RPMI8226 (cell line): ENCODE measurements at places on chromosomes 12 and 14.
A peak's percentile ranks its signal among the peaks of the same experiment; 100 is the strongest.

DNA sequence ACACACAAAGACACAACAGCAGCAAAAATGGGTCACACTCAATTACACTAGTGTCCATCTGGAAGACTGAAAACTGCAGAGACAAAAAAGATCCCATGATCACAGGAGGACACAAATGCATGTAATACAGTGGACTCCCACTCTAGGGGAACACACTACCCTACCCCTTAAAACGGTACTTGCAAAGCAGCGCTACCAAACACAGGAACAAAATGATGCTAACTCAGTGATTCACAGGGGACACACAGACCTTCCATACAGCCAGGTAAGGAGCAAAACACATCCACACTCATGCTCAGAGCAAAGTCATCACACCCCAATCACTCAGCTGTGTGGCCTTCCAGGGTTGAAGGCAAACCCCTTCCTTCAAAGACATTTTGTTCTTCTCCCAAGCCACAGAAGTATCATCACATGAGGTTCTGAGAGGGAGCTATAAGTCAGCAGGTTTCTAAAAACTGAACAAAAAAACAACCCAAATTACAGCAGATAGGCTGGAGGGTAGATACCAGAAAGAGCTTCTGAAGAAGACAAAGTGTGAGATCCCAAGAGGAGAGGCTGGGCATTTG lies 14.8 kb downstream of the SMUG1 start:
- DNase-seq: no peak

- DNase-seq: no peak
These were observed 100.4 kb upstream of the FGD4 start for GRCh38 chr12:32298917-32299316.

DNA sequence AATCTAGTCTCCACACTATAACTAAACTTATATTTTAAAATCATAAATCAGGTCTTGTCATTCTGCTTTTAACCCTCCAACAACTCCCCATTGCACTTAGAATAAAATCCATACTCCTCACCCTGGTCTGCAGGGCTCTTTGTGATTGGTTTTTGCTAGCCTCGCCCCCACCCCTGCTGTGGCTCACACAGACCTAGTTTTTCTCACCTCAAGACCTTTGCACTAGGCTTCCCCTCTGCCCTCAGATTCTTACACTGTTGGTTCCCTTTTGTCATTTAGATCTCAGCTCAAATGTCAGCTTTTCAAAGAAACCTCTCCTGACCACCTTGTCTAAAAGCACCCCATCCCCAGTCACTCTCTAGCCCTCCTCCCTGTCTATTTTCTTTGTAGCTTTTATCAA lies 10.7 kb upstream of the LHX5 start:
- DNase-seq: no peak

- DNase-seq: peak; percentile 6
These were observed 109.0 kb upstream of the AMIGO2 start for GRCh38 chr12:47188576-47189441.

DNA sequence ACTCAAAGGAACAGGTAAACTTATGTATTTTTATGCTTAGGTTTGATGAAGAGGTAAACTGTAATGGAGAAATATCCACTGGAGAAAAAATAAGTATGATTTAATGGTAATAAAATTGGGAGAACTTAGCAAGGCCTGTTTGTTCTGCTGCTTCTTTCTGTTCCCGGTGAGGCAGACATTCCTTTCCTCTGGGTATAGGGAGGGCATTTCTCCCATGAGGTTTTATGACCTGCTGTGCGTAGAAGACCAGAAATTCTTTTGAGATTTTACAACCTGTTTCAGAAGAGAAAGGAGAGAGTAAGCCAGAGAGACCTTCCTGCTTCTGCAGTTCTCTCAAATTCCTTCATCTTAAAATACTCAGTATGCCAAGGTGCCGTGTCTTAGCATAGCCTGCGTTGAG lies 139.4 kb upstream of the RMST start:
- no peak for DNase-seq

- no peak for DNase-seq
These were observed 363.6 kb downstream of the AEBP2 start for GRCh38 chr12:19802915-19803314.

DNA sequence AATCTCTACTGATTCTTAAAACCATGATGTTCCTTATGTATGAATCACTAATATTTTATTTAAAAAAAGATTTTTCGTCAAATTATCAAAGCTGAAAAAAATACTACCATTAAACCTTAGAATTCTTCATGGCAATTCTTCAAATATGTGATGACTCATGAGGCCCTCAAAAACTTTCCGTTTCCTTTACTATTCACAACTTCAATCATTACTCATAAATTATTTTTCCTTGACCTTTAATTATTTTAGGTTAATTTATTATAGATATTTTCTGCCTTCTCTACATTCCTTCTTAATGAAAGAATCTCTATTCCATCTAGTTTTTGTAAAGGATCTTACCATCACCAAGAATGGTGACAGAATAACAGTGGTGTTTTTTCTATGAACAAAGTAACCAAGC lies 162.1 kb upstream of the SOX5 start:
- DNase-seq: no peak

- no peak for DNase-seq
These were observed 56.7 kb downstream of the NTF3 start for GRCh38 chr12:5488626-5488955.

DNA sequence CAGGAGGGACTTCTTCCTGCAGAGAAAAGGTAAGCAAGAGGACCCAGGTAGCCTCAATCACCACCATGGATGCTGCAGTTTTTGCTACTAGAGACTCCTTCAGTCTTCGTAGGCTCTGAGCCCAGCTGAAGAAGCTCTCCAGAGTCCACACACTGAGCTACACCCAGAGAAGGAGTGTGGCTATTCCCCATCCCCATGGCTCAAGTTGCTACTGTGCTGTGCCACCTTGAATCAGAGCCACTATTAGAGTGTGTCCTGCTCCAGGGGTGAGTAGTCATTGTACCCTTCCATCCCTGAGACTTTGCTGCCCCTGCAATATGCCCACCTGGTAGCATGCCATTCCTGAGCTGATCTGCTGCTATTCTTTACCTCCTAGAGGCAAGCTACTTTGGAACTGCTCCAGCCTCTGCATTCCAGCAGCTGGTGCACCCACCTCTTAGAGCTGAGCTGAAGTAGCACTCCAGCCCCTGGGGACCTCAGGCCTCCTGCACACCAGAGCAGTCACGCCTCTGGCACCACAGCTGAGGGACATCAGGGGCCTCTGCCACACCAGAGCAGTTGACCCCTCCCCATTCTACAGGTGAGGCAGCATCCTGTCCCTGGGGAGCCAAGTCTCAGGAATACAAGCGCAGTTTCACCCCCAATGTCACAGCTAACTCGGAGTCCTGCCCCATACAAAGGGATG lies 213.0 kb downstream of the TRHDE start:
- no peak for DNase-seq

DNA sequence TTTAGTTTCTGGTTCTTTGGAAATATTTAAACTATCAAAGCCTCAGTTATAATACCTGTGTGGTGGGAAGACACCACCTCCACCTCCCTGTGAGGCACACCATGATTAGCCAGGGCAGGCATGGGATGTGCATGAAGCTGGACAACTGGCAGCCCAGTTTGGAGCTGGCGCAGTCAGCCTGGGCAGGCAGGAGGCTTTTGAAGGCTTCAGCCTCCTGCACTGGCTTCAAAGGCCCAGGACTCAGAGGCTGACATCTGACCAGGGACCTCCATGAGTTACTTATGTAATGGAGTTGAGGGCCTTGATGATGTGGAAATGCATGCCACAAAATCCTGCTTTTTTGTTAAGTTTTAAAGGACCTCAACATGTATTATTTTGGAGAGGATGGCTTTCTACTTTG lies 30.3 kb downstream of the C14orf132 start:
- no peak for DNase-seq

GRCh38 chr14:75427126-75427481 lies 718 bp upstream of the JDP2 start:
- no peak for DNase-seq

GRCh38 chr12:105352940-105353635 lies 22.6 kb downstream of the C12orf75 start:
- no peak for DNase-seq

- DNase-seq: no peak
These were observed 25.1 kb downstream of the PRKAB1 start for GRCh38 chr12:119692997-119693396.

DNA sequence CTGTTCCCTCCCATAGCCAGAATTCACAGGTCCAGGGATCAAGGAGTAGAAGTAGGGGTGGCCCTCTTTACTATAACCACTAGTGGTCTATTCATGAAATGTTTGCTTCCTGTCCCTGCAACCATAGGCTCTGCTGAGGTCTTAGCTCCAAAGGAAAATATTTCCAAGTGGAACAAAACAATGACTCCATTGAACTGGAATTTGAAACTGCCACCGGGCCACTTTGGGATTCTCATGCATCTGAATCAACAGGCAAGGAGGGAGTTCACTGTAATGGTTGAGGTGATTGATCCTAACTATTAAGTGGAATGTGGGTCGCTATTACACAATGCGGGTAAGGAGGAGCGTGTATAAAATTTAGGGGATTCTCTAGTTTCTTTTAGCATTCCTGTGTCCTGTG lies 197.0 kb downstream of the ETNK1 start:
- no peak for DNase-seq

DNA sequence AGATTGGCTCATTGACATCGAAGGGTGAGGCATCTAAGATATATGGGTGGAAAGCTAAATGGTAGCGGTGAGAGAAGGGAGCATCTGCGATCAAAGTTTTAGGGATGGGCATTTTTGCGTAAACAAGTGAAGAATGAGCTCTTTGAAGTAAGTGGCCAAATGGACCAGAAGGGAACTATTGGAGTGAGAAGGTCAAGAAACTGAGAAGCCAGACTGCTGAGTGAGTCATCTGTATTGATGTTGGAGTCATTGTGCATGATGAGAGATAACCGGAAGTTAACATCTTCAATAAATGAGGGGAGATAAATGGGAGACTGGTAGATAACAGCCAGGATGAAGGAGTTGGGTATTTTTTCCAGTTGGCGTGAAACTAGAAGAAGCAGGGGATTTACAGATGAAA lies 271.9 kb upstream of the PDE3A start:
- DNase-seq: no peak

- DNase-seq: no peak
These were observed 142.3 kb downstream of the ADGRD1 start for GRCh38 chr12:131095826-131096680.

DNA sequence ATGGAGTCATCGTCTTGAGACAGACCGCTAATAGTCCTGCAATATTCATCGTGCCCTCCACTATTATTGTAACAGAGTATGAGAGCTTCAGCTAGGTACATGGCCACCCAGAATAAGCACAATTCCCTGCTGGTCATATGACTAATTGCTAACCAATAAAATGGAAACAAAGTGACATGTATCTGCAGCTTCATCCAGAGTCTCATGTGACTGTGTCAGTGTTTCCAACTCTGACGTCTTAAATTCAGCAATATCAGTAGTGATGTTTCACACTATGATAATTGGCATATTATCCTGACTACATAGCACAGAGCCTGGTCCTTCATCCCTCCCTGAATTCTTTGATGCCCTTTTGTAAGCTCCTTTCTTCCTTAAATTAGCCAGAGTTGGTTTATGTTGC lies 167.4 kb downstream of the RPS29 start:
- no peak for DNase-seq

GRCh38 chr12:92938018-92938417 lies 8.9 kb upstream of the EEA1 start:
- DNase-seq: no peak

DNA sequence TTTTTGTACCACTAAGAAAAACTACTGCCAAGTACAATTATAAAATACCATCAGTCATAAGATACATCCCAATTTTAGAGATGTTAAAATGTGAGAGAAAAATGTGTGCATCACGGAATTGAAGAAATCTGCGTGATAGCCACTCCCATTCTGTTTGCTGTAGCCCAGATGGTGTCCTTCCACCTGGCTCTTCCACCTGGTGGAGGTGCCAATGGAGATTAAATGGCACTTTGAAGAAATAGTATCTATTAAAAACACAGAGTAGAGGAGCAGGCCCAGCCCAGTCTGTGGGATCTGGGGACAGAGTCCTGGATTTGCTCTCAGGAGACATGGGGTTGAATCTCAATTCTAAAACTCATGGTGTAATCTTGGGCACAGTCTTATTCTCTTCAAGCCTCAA lies 35.5 kb downstream of the TSPAN11 start:
- no peak for DNase-seq

DNA sequence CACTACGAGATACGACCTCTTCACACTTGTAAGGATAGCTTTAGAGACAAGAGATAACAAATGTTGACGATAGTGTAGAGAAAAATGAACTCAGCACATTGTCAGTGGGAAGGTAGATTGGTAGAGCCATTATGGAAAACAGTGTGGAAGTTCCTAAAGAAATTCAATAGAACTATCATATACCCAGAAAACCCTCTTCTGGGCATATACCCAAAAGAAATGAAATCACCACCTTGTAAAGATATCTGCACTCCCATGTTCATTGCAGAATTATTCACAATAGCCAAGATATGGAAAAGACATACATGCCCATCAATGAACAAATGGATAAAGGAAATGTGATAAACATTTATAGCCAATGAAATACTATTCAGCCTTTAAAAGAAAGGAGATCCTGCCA lies 499.8 kb upstream of the TBX3 start:
- DNase-seq: no peak

GRCh38 chr14:99806836-99807235 lies 13.6 kb downstream of the EML1 start:
- no peak for DNase-seq

GRCh38 chr12:53770281-53770680 lies 18.5 kb upstream of the CISTR start:
- no peak for DNase-seq

DNA sequence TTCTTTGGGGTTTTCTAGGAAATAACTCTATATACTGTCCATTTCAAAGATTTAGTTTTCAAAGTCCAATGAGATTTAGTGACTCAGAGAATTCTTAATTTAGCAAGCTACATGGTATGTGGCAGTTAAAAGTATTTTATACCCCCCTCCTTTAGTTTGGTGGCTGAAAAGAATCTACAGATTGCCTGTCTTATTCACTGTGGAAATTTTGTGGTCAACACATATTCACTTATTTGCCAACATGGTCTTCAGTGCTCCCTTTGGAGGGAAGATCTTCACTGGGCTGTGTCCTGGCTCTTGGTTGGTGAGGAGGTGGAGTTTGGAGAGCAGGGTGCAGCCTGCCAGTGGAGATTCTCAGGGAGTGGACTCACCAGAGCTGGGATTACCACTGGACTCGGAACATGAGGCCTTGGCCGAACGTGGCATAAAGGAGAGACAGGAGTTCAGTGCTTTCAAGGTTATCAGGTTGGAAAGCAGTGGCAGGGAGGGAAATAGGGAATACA lies 39.8 kb downstream of the SAMD4A start:
- no peak for DNase-seq
